ENCODE measurements at places on chromosomes 1 and 21. TPM values are rescaled to one million over a fixed set of nuclear protein-coding genes. Genes with fewer than 3 reads are reported as not detected.

The CAPN8 gene
- not detected for total RNA-seq

GRCh38 chr1:170853302-170853701 is 82.0 kb upstream of the MROH9 start:
- no peak for DNase-seq
- no peak overlapping the region for H3K4me3 ChIP-seq
- H3K27me3 ChIP-seq = peaks cover 11% of the 10 kb centered on the region
- no peaks in the 10 kb centered on the region for H3K4me1 ChIP-seq

GRCh38 chr1:7388488-7389185 is 382.5 kb upstream of the VAMP3 start:
- peak; percentile 4 for DNase-seq
- H3K27me3 ChIP-seq = no peaks in the 10 kb centered on the region
- no peak overlapping the region for H3K27ac ChIP-seq
- H3K4me1 ChIP-seq = no peaks in the 10 kb centered on the region
- no peaks in the 10 kb centered on the region for H3K36me3 ChIP-seq

GRCh38 chr1:94115254-94115899 is 5.6 kb downstream of the ABCA4 start:
- DNase-seq = no peak
- no peak overlapping the region for H3K27ac ChIP-seq
- no peak overlapping the region for H3K4me3 ChIP-seq

DNA sequence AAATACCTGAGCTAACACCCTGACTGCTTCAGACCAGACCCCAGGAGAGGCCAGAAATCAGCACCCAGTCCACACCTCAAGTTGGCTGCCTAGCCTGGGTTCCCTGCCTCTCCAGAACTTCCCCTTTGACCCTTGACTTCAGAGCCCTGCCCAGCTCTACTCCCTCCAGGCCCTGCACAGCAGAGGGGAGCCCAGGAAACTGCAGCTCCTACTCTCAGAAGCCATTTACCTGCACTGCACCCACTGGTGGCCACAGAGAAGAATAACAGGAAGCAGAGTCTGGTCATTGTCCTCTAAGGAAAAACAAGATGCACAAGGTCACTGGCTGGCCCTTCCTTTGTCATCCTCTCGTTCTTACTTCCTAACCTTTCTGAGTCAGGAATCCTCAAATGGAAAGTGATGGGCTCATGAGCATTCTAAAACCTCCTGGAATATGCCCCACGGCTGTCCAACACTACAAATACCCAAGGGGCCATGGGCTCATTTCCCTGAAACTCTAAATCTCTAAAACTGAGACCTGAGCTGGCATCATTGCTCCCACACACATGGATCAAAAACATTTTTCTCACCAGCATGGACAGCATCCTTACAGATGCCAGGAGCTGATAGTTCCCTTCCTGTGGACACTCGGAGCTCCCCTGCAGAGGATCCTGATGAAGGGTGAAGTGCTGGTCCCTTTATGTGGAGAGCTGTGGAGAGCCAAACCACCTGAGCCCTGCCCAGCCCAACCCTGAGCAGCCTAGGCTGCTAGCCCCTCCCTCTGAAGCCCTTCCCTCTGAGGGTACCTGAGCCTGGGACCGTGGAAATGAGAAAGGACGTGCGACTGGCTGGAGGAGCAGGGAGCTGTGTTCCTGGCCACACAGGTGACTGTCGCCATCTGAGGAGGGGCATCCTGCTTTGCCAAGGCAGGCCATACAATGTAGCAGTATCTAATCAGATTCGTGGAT is at the start of gene ITLN2:
Gene ITLN2 (minus strand): TSS at position 652 of the 947 bp plus-strand sequence. CDS start 68 bp downstream, at position 584.
- no peak within 1 kb of the TSS for H3K4me3 ChIP-seq
- DNase-seq = peak; percentile 59
- no peaks in the 10 kb centered on the region for H3K27me3 ChIP-seq
- H3K36me3 ChIP-seq = no peaks in the 10 kb centered on the region
- peaks cover 11% of the 10 kb centered on the region for H3K4me1 ChIP-seq
- peak within 1 kb of the TSS; percentile 65 for H3K27ac ChIP-seq

Data from activated CD4-positive, alpha-beta T cell treated with anti-CD3 and anti-CD28 coated beads, Interleukin-2, amount 10 ng/mL, durations not matched to agents 7 days and 5 days (primary cell).